AG04449 (cell line): ENCODE measurements at places on chromosomes 5 and 9.
A peak's percentile ranks its signal among the peaks of the same experiment; 100 is the strongest.

- no peak for DNase-seq
Measured at GRCh38 chr9:104286799-104287198, 192.7 kb downstream of the SMC2 start.

DNA sequence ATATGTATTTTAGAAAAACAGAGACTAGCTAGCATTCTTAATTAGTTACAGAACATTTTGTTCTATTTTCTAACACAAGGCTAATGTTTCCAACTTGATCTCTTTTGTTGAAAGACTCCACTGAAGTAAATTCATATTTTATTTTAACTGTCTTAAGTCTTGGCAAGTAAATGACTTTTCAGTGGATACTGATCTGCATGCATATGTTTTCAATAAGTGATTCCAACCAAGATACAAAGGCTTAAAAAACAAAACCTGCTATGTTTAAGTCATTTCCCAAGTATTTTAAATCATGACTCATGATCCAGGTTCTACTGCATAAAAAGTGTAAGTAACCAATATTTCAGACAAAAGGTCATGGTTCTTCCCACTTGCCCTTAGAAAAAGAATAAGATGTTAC, 5.7 kb downstream of the CDO1 start:
- peak; percentile 23 for DNase-seq

DNA sequence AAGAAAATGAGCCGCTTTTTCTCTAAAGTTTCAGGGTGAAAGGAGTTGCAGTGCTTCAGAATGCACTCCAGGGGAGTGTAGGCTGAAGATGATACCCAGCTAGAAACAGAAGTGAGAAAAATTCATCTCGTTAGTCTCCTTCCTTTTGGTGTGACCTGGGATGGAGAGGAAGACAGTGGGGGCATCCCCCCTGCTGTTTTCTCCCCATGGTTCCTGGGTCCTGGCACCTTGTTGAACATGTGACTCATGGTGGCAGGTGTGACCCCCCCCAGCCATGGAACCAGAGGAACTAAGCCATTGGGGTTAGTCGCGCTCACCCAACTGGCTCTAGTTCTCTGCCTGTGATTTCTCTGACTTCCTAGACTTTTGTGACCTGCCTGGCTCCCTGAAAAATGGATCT, 424.6 kb downstream of the CSNK1G3 start:
- no peak for DNase-seq

DNA sequence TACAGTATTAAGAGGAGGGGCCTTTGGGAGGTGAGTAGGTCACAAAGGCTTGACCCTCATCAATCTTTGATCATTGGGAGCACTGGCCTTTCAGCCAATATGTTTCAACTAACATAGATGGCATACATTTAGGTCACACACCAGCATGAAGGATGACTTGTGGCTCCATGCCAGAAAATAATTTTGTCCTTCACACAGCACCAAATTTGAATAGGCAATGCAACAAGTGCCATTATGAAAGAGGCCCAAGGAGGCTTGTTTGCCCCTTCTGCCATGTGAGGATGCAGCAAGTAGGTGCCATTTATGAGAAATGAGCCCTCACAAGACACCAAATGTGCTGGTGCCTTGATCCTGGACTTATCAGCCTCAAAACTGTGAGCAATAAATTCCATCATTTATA, 81.1 kb downstream of the JAKMIP2 start:
- no peak for DNase-seq

DNA sequence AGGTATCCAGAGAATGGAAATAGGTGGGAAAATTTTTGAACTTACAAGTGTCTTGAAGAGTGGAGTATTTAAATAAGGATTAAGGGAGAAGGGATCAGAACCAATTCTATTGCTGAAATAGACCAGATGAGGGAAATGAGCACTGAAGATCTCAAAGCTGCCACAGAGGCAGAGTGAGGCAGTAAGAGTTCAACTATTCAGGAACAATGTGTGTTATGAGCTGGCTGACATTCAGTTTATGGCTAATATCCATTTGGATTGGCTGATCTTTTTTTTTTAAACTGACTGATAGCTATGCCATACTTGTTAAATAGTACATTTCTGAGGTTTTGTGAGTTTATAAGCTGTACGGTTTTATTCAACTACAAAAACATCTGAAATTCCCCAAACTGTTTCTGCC, 95.3 kb upstream of the GNA14 start:
- DNase-seq: peak; percentile 49

GRCh38 chr5:63916786-63917185, 45.5 kb downstream of the HTR1A start:
- no peak for DNase-seq

DNA sequence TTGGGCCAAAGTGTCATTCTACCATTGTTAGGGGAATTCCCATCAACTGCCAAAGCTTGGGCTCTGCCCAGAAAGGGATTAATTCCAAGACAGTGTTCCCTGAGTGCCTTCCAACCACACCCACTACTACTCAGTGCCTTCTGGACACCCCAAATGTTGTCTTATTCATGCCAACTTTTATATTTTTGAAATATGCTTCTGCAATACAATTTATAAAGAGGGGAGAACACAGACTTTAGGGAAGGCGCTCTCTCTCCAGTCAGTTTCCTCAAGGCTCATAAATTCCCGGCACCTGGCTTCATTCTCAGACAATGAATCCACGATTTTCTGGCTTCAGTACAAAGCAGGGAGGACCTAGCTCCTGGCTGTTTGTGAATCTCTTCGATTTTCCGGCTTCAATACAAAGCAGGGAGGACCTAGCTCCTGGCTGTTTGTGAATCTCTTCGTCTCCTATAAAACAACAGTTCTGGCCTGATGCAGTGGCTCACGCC, 120.1 kb upstream of the MYO10 start:
- DNase-seq: no peak

GRCh38 chr5:61277781-61278180, 54.3 kb upstream of the ZSWIM6 start:
- DNase-seq: no peak

DNA sequence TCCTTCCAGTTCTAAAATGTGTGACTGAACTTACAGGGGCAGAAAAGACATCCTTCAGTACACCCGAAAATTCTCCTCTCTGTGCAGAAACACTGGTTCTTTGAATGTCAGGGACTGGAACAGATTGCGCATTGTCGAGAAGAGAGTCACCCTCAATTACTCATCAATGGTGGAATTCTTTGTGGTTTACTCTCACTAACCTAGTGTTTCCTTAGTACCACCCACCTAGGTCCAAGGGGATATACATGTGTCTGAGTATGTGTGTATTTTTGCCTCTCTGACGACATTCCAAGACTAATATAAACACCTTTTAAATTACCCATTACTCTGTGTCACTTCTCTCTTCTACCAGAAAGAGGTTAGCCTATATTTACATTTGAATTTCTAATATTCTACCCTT, 660.8 kb downstream of the TLE1 start:
- DNase-seq: peak; percentile 76

DNA sequence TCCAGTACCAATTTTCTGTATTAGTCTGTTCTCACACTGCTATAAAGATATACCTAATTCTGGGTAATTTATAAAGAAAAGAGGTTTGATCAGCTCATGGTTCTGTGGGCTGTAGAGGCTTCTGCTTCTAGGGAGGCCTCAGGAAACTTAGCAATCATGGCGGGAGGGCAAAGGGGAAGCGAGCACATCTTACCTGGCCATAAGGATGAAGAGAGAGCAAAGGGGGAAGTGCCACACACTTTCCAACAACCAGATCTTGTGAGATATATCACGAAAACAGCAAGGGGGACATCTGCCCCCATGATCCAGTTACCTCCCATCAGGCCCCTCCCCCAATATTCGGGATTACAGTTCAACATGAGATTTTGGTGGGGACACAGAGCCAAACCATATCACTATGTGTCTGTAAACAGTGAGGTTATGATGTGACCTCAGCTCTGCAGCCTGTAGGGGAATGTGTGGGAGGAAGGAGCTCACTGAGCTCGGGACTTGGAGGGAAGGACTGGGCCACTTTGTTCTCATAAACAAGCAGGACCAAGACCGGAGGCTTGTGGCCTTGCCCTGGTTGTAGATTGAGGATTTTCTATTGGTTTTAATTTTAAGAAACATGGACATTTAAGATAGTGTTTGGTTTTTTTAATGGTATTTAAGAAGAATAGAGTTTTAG, 85.2 kb downstream of the EHMT1 start:
- DNase-seq: no peak

GRCh38 chr9:15498246-15498995, 12.3 kb downstream of the PSIP1 start:
- DNase-seq: no peak

GRCh38 chr5:135156337-135156714, 122.3 kb upstream of the PITX1 start:
- DNase-seq: no peak

GRCh38 chr9:114403153-114403756, 15.5 kb upstream of the AKNA start:
- DNase-seq: no peak

DNA sequence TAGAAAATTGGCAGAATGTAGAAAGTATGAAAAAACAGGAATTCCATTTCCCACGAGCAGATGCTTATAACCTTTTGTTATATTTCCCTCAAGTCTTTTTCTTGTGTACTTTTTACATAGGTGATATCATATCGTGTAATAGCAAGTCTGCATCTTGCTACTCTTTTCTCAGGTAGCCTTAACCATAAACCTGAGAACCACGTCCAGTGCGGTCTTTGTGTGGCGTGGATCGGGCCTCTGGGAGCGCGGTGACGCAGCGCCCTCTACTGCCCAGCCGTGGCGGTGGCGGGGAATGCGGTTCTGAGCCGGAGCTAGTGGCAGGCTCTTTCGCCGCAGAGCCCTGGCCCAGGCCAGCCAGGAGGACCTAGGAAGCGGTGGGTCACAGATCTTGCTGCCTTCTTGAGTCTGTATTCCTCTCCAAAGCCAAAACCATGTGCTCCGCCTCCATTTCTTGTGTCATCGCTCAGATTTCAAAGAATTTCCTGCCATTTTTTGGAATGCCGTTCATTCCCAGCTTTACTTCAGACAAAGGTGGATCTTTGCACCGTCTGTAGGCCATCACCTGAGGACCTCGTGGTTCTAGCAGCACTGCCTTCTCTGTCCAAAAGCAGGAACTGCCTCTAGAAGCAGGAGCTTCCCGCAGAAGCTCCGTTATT, 71.9 kb downstream of the MVB12B start:
- no peak for DNase-seq

DNA sequence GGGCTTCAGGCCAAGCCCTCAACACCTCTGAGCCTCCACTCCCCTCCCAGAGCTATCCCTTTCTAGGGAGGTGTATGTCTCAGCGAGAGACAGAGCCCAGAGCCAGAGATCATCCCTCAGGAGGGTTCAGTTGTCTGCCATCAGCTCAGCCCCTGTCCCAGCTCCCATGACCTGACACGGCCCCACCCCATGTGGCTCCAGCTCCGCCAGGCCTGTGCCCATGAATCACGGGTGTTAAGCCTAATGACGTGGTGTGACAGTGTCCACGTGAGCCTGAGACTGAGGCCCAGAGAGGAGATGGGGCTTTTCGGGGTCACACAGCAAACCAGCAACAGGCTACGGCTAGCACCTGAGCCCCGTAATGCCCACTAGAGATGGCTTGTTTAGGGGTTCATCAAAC, 60.9 kb upstream of the ORM1 start:
- DNase-seq: no peak

GRCh38 chr5:157740229-157740610, 3.3 kb upstream of the LSM11 start:
- DNase-seq: no peak

DNA sequence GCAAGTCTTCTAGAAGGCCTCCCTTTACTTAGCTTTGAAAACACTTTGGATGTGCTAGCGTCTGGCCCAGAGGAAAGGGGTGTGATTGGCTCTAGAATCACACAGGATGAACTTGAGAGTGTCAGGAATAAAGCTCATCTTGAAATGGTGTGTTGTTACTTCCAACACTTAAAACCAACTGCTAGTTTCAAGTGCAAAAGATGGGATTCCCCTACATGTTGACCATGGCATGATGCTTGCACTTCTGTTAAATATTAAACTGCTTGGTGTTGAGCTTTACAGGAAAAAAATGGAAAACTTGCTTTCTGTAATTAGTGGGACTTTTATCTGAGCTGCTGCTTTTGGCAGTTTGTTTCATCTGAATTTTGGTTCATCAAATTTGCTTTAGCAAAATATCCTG, 261.1 kb downstream of the MED10 start:
- no peak for DNase-seq

DNA sequence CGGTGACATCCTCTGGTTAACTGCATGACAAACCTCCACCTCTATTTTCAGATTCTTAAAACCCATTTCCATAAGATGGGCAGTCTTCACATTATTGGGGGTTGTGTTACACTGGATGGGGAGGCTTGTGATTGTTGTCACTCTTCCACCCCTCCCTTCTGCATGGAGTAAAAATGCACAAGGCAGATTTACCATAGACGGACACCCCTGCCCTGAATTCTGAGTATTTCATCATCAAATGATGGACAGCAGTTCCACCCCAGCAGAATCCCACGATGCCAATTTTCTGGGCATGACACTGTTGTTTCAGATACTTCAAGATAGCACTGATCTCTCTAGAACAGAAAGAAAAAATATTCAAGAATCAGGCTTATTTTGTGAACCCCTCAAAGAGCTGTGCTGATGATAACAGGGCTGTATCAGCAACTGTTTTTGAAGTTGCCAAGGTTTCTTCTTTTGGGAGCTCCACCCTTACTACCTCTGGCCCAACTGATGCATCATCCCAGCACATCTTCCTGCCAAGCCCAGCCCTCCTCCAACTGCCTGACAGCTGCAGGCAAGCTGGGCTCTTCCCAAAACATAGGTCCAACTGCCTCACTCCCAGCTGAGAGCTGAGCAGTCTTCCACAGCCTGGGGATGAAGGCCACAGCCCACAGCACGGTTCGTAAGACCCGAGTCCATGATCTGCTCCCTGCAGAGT, 21.4 kb downstream of the CMBL start:
- no peak for DNase-seq

DNA sequence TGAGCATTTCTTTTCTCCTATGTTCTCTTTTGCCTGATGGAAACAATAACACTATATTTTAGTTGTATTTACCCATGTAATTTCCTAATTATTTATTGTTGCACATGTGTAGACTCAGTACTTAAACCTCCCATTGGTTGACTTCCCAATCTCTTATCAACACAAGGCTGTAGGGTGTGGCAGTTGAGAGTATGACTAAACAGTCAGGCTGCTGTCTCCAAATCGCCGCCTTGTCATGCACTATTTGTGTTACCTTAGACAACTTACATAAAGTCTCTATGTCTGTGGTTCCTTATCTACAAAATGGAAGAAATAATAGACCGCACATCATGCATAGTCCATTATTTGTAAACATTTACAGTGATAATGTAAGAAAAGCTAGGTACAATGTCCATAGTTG, 68.9 kb upstream of the EFNA5 start:
- no peak for DNase-seq
